ENCODE measurements at places on chromosomes 3 and 15.
A peak's percentile ranks its signal among the peaks of the same experiment; 100 is the strongest.

DNA sequence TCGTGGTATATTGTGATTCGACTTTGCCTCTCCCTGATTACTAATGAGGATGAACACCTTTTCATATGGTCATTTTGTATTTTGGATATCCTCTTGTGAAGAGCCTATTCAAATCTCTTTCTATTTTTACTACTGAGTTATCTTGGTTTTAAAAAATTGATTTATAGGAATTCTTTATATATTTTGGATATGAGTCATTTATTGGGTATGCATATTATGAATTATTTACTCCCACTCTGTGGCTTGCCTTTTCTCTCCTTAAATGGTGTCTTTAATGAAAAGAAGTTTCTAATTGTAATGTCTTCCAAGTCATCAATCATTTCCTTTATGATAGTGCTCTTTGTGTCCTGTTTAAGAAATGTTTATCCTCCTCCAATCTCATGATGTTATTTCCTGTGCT is 191.5 kb upstream of the DPH6 start:
- no peak for DNase-seq

DNA sequence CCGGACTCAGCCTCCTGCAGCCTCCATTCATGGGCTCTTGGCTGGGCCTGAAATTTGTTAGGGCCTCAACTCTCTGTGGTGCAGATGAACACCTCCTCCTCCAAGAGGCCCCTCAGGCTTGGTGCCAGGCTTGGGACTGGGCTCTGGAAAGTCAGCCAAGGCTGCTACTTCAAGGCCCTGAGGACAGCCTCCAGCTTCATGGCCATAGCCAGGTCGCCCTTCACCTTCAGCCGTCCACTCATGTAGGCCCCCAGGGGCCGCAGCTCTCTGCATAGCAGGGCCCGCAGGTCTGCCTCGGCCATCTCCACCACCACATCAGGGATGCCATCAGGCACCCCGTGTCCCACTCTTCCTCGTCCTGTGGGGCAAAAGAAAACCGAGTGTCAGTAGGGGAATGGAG is 8.3 kb downstream of the STOML1 start:
- DNase-seq, result no peak

- DNase-seq, result no peak
These were observed 49.7 kb upstream of the POMGNT2 start for GRCh38 chr3:43155464-43156121.

DNA sequence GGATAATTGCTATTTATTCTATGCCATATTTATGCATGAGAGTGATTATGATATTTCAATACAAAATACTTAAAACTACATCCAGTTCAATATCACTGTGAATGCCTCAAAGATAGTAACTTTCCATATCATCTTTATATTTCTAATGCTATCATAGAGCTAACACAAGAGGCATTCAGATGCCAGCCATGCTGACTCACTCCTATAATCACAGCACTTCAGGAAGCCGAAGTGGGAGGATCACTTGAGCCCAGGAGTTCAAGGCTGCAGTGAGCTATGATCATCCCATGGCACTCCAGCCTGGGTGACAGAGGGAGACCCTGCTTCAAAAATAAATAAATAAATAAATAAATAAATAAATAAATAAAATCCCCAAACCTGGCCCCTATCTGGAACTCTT is 498.7 kb downstream of the EPHA3 start:
- DNase-seq, result no peak

- DNase-seq, result no peak
These were observed 100.5 kb upstream of the RGMA start for GRCh38 chr15:93189561-93189960.

DNA sequence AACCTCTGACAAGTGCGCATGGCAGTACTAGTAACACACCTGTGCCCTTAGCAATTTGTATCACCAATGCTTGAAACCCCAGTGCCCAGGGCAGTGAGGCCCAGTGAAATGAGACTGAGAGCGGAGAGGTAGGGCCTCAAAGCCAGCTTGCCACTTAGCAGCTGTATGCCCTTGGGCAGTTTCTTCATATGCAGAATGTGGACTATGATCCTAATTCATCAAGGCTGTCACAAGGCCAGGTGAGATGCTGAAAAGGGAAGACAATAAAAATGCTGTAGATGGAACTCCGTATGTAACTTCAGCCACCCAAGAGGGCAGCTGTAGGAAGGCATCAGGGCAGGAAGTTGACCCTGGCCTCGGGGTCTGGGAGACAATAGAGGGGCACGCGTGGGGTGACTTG is 74.4 kb downstream of the KY start:
- no peak for DNase-seq

DNA sequence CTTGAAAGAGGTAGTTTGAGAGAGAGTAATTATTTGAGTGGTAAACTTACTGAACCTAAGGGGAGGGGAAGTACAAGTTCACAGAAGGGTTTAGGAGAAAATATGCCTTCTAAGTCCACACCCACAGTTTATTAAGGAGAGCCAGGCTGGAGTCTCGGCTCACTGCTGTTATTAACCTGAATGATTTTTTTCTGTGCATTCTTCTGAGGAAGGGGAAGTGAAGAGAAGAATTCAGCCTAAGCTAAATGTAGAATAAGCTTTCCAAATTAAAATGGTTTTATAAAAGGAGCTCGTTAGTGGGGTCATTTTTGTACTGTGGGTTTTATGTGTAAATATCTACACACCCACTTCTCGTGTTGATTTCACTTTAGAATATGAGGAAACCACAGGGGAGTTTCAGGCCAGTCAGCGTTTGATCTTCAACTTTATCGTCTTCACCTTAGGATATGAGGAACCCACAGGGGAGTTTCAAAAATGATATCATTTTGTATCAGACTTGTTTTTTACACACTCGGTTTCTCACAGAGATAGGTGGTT is 1.5 kb downstream of the WHAMM start:
- peak; percentile 18 for DNase-seq

DNA sequence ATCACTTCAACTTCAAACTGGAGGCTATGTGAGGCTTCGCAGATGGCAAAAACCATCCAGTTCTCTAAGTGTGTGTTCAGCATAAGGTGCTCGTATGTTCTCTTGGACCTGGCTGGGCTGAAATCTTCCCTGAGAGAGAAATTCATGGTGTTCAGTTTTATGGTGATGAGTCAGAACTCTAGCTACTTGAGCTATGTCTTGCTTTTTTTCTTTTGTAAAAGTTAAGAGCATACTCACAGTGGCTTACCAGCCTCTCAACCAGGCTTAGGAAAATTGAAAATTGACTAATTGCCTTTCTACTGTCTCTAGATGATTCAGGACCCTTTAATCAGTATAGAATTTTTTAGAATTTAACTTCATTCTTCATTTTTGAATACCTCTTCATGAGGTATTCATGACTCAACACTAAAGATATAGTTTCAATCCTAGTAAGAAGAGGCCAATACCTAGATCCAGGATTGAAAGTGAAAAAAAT is 617.5 kb downstream of the TBL1XR1 start:
- no peak for DNase-seq

GRCh38 chr3:10533737-10534023 is 28.3 kb upstream of the ATP2B2 start:
- no peak for DNase-seq

All from CD4-positive, alpha-beta T cell (primary cell).